ENCODE measurements at places on chromosomes 3 and 15. TPM values are rescaled to one million over a fixed set of nuclear protein-coding genes. Genes with fewer than 3 reads are reported as not detected.

DNA sequence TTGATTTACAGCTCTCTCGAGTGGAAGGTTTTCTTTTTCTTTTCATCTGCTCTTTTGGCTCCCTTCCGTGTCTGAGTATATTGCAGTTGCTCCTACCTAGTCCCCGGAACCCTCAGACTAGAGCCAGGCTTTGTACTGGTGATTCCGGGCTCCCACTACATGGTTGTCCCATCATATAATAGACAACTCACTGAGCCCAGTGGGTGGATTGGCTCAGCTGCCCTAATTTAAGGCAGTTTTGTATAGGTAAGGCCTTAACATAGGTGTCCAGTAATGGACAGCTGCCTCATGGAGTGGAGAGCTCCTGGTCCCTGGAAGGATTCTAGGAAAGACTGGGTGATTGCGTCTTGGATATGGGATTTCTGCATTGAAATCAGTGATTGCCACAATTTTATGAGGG lies 58.0 kb downstream of the KY start:
- no peak overlapping the region for H3K27ac ChIP-seq
- no peaks in the 10 kb centered on the region for H3K27me3 ChIP-seq
- no peak overlapping the region for H3K4me3 ChIP-seq
- DNase-seq = no peak

DNA sequence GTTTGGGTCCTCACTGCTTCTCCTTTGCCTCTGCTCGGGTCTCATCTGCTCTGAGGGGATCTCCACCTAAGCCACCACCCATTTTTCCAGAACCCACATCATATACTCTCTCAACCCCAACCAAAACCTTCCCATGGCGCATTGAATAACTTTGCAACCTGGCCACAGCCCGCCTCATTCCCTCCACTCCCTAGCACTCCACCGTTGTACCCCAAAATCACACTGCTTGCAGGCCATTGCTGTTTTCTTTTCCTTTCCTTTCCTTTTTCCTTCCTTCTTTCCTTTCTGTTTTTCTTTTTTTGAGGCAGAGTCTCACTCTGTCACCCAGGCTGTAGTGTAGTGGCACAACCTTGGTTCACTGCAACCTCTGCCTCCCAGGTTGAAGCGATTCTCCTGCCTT lies 3.1 kb upstream of the VPS18 start:
- no peak overlapping the region for H3K4me3 ChIP-seq
- H3K27ac ChIP-seq = no peak overlapping the region
- H3K4me1 ChIP-seq = peaks cover 6% of the 10 kb centered on the region
- DNase-seq = no peak
- no peaks in the 10 kb centered on the region for H3K36me3 ChIP-seq

DNA sequence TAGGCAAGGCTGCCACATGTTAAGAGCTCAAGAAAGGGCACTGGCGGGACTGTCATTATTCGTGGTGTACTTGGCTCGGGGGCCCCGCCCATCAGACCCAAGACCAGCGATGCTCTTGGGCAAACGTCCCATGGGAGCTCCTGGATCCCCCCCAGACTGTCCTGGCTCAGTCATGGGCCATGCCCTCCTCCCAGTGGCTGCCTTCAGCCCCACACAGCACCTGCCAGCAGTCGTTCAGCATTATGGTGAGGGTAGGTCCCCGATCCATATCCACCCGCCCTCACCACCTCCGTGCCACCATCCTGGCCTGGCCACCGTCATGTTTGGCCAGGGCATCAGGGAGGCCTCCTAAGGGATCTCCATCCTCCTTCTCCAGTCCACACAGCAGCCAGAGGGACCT lies 51.4 kb upstream of the IQSEC1 start:
- no peak overlapping the region for H3K4me3 ChIP-seq
- H3K36me3 ChIP-seq = no peaks in the 10 kb centered on the region
- no peak for DNase-seq
- H3K27ac ChIP-seq = no peak overlapping the region

GRCh38 chr3:178486903-178487302 lies 49.3 kb upstream of the KCNMB2 start:
- no peaks in the 10 kb centered on the region for H3K4me1 ChIP-seq
- H3K4me3 ChIP-seq = no peak overlapping the region
- H3K27me3 ChIP-seq = no peaks in the 10 kb centered on the region
- H3K27ac ChIP-seq = no peak overlapping the region
- no peak for DNase-seq
- H3K36me3 ChIP-seq = no peaks in the 10 kb centered on the region

GRCh38 chr3:42898896-42899675 lies 6.9 kb upstream of the ZNF662 start:
- DNase-seq = no peak
- H3K36me3 ChIP-seq = no peaks in the 10 kb centered on the region
- no peak overlapping the region for H3K27ac ChIP-seq
- H3K4me3 ChIP-seq = no peak overlapping the region
- no peaks in the 10 kb centered on the region for H3K4me1 ChIP-seq
- no peaks in the 10 kb centered on the region for H3K27me3 ChIP-seq

The MRPS22 gene
- total RNA-seq = 34.1 TPM

DNA sequence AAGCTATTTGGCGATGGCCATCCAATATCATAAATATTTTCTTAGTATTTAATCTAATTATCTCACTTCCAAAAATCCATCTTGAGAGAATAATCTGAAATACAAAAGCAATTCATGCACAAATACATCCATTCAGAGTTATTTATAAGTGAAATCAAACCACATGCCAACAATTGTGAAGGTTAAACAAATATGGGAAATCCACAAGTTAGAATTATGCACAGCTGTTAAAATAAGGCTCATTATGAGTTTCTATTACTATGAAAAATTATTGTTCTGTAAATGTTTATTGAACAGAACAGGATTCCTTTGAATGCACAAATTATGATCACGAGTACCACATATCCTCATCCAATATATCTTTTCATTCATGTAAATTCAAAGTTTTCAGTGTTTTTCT lies 267.7 kb downstream of the PLOD2 start:
- H3K4me3 ChIP-seq = no peak overlapping the region
- DNase-seq = no peak
- no peaks in the 10 kb centered on the region for H3K27me3 ChIP-seq
- H3K36me3 ChIP-seq = no peaks in the 10 kb centered on the region
- no peaks in the 10 kb centered on the region for H3K4me1 ChIP-seq
- no peak overlapping the region for H3K27ac ChIP-seq

The PEX11A gene
- 23.3 TPM for total RNA-seq

- DNase-seq = no peak
- H3K4me1 ChIP-seq = no peaks in the 10 kb centered on the region
- H3K27ac ChIP-seq = no peak overlapping the region
Observed at GRCh38 chr3:180246688-180247195, 210.0 kb upstream of the PEX5L start.

The GOLGA8J gene
- 1.1 TPM for total RNA-seq

GRCh38 chr3:32817257-32817557 lies 590 bp upstream of the TRIM71 start:
- no peak for DNase-seq
- peaks cover 19% of the 10 kb centered on the region for H3K27me3 ChIP-seq
- H3K4me1 ChIP-seq = peaks cover 6% of the 10 kb centered on the region
- no peaks in the 10 kb centered on the region for H3K36me3 ChIP-seq
- H3K27ac ChIP-seq = no peak overlapping the region

DNA sequence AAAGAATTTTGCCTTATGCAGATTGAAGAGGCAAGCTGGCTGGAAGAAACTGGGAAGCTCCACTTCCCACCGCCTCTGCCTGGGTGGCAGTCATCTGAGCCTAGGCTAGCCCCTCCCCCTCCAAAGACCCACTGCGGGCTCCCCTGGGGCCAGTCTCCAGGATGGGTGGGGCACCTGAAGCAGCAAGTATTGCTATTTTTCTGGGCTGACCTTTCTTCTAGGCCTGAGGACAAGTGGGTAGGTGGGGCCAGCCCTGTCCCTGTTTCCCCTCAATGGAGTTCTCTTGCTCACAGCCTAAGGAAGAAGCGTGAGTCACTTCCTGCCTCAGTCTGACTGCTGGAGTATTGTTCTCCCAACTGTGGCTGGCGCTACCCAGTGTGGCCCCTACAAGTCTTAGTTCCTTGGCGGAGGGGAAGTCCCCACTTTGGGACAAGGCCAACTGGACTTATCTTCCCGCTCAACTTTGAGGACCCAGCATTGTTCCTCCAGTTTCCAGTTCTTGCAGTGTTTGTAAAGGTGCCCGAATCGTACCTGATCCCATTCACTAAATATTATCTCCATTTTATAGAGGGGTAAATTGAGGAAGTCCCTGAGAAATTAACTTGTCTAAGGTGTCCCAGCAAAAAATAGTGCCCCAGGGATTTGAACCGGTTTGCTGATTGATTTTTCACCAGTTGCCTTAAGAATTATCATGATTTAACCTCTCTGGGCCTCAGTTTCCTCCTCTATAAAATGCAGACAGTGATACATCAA lies 1.4 kb downstream of the FURIN start:
- H3K27me3 ChIP-seq = no peaks in the 10 kb centered on the region
- peak overlapping the region; percentile 93 for H3K27ac ChIP-seq

The APOD gene
- 121 TPM for total RNA-seq

DNA sequence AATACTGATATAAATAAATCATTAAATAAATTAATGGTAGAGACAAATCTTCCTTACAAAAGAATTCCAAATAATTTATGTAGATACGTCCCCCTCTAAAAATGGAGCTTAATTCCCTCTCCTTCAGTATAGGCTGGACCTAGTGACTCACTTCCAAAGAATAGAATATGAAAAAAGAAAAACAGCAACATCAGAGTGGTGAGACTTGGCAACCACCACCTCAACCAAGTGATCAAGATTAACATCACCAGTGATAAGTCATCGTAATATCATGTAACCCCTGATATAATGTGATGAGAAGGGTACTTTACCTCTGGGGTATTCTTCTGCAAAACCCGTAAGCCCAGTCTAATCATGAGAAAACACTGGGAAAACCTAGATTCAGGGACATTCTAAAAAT lies 13.4 kb downstream of the GOLGB1 start:
- no peak for DNase-seq
- no peaks in the 10 kb centered on the region for H3K36me3 ChIP-seq
- no peaks in the 10 kb centered on the region for H3K27me3 ChIP-seq
- H3K4me1 ChIP-seq = peaks cover 6% of the 10 kb centered on the region
- H3K4me3 ChIP-seq = no peak overlapping the region

GRCh38 chr15:78993931-78994530 lies 49.2 kb upstream of the CTSH start:
- H3K27me3 ChIP-seq = no peaks in the 10 kb centered on the region
- H3K36me3 ChIP-seq = no peaks in the 10 kb centered on the region
- H3K4me3 ChIP-seq = no peak overlapping the region
- peaks cover 6% of the 10 kb centered on the region for H3K4me1 ChIP-seq
- no peak for DNase-seq

DNA sequence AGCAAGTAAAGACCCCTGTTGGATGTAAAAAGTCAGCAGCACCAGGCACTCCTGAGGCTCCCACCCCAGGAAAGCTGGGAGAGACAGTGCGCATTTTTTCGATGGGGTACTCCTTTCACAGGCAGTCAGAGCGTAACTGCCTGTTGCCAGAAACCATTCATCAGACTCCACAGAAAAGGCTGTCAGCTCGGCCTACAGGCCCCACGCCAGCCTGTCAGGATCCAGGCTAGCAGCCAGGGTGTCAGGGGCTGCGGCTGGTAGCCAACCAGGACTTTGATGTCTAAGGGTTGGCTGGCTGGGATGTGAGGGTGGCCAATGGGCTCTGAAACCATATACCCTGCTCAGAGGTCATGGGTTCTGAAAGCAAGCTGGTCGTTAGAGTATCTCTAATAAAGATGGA lies 164.5 kb downstream of the WNT5A start:
- no peak overlapping the region for H3K4me3 ChIP-seq
- no peaks in the 10 kb centered on the region for H3K4me1 ChIP-seq
- H3K27me3 ChIP-seq = no peaks in the 10 kb centered on the region
- no peaks in the 10 kb centered on the region for H3K36me3 ChIP-seq
- no peak for DNase-seq

GRCh38 chr15:40929660-40930429 lies 705 bp downstream of the DLL4 start:
- peaks cover 15% of the 10 kb centered on the region for H3K27me3 ChIP-seq
- H3K4me1 ChIP-seq = peaks cover 26% of the 10 kb centered on the region
- H3K27ac ChIP-seq = no peak overlapping the region
- no peaks in the 10 kb centered on the region for H3K36me3 ChIP-seq
- peak; percentile 39 for DNase-seq

The GOLGA8B gene
- 83.0 TPM for total RNA-seq

The FAM107A gene
- total RNA-seq = 54.5 TPM

DNA sequence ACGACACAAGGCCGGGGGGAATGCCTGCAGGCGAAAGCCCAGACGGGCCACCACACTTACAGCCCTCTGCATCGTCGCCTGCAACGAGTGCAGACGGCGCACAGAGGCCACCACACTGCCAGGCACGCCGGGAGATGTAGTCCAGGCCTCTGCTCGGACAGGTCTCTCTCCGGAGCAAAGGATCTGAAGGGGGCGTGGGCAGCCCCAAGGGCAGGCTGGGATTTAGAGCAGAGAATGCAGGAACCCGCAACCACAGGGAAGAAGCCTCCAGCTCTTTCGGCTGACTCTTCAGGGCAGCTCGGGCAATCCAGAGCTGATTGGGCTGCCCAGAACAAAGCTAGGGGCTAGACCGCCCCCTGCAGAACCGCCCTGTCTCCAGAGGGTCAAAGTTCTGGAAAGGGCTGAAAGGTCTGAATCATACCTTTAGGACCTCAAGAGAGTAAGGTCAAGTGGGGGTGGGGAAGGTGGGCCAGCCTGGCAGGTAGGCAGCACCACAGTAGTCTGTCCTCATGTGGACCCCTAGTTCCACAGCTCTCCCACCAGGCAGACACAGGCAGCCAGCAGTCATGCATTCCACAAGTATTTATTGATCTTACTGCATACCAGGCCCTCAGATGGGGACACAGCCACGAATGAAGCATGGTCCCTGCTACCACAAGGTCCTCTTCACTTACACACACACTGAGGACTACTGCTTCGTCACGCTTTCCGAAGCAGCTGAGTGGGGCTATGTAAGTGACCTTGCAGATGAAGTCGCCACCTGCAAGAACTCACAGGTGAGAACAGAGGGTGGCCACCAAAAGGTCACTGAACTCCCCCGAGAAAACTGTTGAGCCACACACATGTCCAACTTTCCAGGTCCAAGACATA lies at the start of gene AMT:
Gene AMT (minus strand): TSS at position 95 of the 870 bp plus-strand sequence. CDS start 23 bp downstream, at position 72.
- H3K4me1 ChIP-seq = no peaks in the 10 kb centered on the region
- peak within 1 kb of the TSS; percentile 32 for H3K27ac ChIP-seq
- H3K27me3 ChIP-seq = no peaks in the 10 kb centered on the region
- no peak for DNase-seq
- H3K4me3 ChIP-seq = peak within 1 kb of the TSS; percentile 25

The DNAH1 gene
- total RNA-seq = 18.7 TPM

DNA sequence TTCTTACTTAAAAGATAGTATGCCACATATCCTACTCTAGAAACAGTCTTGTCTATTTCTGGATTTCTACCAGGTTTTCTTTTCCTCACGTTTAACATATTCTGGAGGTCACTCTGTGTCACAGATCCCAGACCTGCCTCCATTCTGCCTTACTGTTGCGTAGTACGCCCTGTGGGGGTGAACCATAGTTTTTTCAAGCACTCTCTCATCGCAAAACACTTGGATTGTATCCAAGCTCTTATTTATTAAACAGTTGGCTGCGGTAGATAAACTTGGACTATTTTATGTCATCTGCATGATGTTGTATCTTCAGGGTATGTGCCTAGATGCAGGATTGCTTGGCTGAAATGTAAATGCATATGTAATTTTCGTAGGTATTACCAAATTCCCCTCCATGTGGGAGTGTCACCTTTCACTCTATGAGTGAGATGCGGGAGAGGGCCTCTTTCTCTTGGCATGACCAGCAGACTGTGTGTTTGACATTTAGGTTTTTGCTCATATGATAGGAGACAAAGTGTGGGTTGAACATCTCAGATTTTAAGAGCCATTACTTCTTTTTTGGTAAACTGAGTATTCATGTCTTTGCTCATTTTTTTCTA lies 55.8 kb downstream of the ABTB1 start:
- H3K4me3 ChIP-seq = no peak overlapping the region
- no peaks in the 10 kb centered on the region for H3K27me3 ChIP-seq
- H3K4me1 ChIP-seq = no peaks in the 10 kb centered on the region
- no peak overlapping the region for H3K27ac ChIP-seq
- DNase-seq = no peak
